Stimulated activated CD8-positive, alpha-beta memory T cell treated with anti-CD3 and anti-CD28 coated beads, Interleukin-4, amount 100 ng/mL, for 48 hours (primary cell): ENCODE measurements at places on chromosomes 1 and 21.

DNA sequence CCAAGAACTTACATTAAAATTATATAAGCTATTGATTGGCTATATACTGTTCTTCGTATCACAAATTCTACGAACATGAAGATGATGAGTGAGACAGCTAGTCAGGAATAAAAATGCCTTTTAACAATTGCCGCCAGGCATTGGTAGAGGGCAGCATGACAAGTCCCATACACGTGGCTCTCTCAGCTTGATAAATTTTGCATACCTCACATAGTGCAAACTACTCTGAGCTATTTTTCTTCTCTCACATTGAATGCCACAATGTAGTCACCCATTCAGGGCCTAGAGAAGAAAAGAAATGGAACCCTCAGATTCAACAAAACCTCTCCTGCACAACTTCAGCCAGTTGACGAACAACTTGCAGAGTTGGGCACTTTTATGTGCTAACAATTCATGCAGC is 27.0 kb upstream of the FMO2 start:
- no peak for DNase-seq

DNA sequence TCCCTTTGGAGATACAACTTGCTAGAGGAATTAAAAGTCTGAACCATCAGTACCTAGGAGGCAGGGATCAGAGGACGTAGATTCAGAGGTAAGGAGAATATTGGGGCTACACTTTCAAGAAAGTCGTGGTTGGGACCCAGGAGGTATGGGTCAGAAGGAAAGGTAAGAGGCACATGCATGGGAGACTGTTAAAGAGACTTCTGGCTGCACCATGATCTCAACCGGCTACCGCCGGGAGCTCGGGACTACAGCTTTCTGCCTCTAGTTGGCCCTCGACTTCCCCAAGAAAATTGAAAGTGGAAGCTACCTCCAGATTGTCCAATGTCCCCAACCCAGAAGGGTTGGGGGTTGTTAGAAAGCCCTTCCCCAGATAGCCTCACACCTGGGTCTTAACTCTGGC is 355.7 kb upstream of the TMPRSS15 start:
- DNase-seq, result no peak

DNA sequence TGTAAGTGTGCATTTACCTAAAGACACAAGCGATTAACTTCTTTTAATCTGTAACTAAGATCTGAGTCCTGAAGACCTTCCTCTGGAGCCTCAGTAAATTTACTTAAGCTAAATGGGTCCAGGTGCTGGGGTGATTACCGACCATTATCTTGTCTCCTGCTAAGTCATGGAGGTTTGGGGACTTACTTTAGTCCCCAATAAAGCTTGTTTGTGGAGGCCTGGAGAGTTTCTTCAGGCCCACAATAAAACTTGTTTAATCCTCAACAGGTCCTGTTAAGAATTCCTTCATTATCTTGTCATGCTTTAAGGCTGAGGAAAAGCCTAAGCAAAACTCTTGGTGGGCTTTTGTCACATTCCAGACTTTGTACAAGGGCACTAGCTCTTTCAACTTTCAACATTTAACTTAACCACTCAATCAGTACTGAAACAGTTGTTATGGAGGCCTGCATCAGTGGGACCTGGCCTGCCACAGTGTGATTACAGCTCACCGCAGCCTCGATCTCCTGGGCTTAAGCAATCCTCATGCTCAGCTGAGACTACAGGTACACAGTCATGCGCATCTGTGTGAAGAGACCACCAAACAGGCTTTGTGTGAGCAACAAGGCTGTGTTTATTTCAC is 84.0 kb downstream of the FMO4 start:
- DNase-seq, result no peak

DNA sequence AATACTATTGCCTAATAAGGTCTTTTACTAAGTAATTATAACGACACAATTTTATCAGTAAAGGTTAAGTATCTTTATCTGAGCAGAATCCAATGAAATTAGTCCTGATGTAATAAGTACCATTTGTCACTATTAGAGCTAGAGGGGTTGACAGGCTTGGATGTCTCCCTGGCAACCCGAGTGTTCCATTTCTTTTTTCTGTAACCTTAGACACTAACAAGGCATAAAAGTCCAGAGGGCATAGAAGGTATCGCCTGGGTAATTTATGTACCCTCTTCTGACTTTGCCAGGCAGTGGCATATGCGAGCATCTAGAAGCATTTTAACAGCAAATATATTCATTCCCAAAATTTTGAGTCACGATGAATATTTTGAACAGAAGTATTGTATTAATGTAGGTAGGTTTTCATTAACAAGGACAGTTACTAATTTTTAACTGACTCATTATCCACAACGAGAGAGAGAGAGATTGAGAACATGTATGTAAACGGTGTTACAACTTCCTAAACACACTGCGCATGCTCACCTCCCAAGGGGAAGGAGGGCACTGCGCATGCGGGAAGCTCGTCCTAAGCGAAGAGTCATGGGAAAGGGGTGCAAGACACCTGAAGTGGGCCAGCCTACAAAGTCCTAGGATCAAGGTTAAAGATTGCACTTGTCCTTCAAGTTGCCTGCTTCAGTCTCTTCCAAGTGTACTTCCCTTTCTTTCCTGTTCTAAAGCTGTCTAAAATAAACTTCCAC is 423.9 kb downstream of the DSCAM start:
- no peak for DNase-seq

DNA sequence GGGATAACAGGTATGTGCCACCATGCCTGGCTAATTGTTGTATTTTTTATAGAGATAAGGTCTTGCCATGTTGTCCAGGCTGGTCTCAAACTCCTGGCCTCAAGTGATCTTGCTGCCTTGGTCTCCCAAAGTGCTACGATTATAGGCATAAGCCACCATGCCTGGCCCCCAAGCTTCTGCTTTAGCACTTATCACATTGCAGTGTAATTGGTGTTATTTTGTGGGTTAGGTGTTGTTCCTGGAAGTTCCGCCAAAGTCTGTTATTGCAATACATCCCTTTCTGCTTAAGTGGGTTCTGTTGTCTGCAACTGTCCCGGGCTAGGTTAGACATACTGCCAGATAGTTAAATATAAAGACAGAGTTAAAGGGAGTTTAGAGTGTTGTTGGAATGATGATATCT is 3.4 kb downstream of the ZCCHC17 start:
- no peak for DNase-seq
